ENCODE measurements at places on chromosomes 2 and 18.

DNA sequence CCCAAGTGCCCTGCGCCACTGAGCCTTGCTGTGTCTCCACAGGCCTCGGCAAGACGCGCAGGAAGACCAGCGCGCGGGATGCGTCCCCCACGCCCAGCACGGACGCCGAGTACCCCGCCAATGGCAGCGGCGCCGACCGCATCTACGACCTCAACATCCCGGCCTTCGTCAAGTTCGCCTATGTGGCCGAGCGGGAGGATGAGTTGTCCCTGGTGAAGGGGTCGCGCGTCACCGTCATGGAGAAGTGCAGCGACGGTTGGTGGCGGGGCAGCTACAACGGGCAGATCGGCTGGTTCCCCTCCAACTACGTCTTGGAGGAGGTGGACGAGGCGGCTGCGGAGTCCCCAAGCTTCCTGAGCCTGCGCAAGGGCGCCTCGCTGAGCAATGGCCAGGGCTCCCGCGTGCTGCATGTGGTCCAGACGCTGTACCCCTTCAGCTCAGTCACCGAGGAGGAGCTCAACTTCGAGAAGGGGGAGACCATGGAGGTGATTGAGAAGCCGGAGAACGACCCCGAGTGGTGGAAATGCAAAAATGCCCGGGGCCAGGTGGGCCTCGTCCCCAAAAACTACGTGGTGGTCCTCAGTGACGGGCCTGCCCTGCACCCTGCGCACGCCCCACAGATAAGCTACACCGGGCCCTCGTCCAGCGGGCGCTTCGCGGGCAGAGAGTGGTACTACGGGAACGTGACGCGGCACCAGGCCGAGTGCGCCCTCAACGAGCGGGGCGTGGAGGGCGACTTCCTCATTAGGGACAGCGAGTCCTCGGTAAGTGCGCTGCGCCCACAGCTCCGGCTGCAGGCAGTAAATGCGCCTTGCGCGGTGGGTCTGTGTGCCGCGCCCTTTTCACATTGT, 136.8 kb downstream of the NCK2 start:
- no peak for DNase-seq

- DNase-seq: no peak
Measured at GRCh38 chr2:174484573-174484972, 2.3 kb downstream of the GPR155 start.

- no peak for DNase-seq
Measured at GRCh38 chr2:237199577-237199976, 113.9 kb downstream of the COPS8 start.

GRCh38 chr2:61179701-61180639, 18.0 kb downstream of the C2orf74 start:
- DNase-seq: no peak

GRCh38 chr2:154992826-154993225, 294.3 kb downstream of the KCNJ3 start:
- no peak for DNase-seq

DNA sequence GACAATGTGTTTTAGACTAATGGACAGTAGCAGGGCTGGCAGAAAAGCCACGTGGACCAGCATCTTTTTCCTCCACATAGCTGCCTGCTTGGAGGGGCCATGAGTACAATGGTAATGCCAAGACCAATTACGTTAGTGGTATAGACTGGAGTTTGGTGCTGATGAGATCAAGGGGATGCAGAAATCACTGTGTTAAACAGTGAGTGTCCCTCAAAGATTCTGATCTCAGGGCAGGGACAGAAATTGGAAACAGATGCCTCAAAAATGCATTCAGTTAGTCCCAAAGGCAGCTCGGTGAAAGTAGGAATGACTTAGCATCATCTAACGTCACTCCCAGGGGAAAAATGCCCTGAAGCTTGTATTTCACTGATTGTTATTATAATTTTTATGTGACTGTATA, 72.4 kb downstream of the SLC16A14 start:
- DNase-seq: no peak

GRCh38 chr2:73965053-73965452, 19.7 kb upstream of the TET3 start:
- no peak for DNase-seq

- DNase-seq: no peak
Measured at GRCh38 chr2:46578961-46579360, 99.6 kb downstream of the TMEM247 start.

DNA sequence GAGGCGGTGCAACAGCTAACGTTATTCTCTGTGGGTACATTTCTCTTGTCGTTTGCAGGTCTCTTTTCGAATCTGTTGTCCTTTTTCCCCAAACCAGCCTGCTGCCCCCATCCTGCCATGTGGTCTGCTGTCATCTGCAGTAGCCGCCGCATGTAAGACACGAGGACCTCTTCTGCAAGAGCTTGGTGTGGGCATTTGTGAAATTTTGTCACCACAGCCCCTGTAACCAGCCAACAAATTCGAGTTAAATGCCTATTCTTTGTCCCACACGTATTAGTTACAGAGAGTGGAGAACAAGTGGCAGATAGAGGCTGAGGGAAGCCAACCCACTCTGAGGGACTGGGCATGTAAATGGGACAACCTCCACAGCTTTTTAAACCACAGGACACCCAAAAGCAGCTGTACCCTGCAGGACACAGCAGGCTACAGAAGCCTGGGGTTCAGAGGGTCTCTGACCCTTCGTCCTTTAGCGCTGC, 35.0 kb downstream of the ITGA6 start:
- DNase-seq: no peak

- DNase-seq: no peak
Measured at GRCh38 chr2:10934308-10934978, 22.7 kb downstream of the KCNF1 start.

- DNase-seq: no peak
Measured at GRCh38 chr2:201900362-201900761, 94.0 kb downstream of the CDK15 start.

DNA sequence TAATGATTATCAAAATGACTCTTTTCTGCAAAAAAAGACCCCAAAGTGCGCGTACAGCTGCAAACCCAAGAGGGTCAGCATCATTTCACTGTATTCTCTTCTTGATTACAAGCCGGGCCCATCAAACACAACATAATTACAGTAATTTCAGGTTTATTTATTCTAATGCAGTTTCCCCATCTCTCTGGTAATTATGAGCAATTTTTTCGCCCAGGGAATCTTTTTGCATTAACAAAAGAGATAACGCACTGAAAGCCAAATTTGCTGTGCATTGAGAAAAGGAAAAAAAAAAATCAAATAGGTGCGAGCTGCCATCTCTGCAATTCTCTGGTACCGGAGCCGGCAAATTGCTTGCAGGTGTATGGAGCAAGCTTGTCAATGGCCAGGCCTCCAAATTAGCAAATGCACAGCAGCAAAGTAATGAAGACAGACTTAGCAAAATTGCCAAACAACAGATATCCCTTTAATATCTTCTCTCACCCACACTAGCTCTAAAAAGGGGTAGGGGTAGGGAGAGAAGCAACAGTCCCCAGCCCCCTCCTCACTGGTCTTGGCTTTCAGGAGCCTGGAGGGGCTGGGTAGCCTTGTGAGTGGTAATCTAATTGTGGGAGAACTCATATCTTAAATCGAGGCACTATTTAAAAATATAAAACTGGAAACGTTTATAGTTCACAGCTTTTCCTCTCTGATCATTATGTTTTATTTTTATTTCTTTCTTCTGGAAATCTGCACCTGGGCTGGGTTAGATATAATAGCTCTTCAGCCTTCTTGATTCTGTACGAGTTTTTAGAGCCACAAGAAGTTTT, 6.7 kb downstream of the DLX1 start:
- DNase-seq: no peak

DNA sequence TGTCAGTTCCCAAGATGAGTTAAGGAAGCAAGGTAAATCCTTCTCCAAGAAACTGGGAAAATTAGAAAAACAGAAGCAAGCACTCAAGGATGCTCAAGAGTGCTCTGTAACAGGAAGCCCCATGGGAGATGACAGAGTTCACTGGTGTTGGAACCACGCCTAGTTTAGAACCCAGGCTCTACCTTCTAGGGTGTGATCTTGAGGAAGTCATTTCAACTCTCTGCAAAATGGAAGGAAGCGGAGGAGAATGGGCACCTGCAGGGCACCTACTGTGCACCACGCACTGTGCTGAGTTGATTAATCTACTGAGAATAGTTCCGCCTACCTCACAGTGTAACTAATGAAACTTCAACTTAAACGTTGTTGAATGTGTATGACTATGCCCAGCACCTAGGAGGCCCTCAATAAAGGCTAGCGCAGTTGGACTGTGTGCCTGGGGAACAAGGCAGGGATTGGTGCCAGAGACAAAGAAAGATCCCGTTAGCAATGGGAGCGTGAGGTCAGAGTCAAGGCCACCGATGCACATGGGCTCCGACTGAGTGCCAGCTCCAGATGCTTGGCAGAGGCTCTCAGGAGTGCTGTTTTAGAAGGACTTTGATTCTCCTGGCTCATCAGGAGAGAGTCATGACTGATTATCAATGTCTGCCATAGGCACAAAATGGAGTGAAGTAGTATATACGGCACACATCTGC, 93.7 kb downstream of the MAPK4 start:
- no peak for DNase-seq

DNA sequence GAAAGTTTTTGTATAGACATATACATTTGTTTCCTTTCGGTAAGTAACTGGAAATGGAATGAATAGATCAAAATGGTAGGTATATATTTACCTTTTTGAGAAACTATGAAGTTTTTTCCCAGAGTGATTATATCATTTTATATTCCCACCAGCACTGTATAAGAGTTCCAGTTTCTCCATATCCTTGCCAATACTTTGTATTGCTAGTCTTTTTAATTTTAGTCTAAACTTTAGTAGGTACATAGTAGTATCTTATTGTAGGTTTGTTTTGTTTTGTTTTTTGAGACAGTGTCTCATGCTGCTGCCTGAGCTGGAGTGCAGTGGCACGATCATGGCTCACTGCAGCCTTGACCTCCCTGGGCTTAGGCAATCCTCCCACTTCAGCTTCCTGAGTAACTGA, 56.6 kb downstream of the AGPS start:
- no peak for DNase-seq

GRCh38 chr2:96933305-96934181, 52.8 kb downstream of the FAM178B start:
- no peak for DNase-seq

- DNase-seq: peak; percentile 11
Measured at GRCh38 chr18:67217551-67218166, 298.9 kb downstream of the DSEL start.

DNA sequence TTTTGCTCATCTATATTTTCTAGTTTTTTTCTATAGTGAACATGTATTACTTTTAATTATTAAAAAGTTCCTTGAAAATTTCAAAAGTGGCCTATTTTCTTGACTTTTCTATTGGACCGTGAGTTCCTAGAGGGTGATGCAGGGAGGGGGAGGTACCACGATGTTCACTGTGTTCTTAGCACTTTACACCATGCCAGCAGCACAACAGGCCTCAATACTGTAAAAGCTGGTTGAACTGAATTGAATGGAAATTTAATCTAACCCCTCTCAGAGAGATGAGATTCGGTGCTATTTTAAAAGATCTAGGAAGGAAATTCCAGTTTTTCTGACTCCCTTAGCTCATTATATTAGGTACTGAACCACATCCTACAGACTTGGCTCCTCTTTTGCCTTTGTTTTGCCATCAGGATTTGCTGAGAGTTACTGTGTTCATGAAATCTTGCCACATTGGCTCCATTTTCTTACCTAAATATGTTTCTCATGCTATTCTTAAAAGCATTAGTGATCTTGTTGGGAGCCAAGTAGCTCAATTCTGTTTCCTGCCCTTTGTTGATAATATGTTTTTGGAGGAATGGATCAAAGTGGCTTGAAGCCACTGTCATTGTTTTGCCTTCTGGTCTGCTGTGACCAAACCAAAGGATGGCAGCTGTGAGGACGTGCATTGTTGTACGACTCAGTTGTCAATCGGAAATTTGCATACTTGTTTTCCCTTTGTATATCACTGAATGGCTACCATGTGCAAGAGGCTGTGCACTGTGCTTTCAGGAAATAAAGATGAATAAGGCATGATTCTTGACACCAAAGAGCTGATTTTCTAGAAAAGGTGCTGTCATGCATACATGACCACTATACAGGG, 25.3 kb downstream of the MYO1B start:
- no peak for DNase-seq

GRCh38 chr2:239402666-239403065, 1.8 kb upstream of the HDAC4 start:
- no peak for DNase-seq

DNA sequence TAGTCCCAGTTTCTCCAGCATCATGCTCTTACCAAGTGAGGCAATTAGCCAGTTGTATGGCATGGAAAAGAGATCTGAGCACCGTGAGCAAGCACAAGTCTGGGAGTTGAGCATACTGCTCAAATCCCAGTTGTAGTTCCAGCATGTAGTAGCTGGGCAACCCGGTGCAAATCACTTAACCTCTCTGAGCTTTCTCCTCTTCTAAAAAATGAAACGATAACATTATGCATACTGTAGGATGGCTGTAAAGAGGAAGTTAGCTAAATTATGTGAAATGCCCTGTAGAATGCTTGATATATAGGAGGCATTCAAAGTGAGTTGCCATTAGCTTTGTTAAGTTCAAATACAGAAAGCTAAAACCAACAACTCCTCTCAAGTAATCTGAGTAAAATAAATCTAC, 164.0 kb upstream of the ZEB2 start:
- DNase-seq: no peak

DNA sequence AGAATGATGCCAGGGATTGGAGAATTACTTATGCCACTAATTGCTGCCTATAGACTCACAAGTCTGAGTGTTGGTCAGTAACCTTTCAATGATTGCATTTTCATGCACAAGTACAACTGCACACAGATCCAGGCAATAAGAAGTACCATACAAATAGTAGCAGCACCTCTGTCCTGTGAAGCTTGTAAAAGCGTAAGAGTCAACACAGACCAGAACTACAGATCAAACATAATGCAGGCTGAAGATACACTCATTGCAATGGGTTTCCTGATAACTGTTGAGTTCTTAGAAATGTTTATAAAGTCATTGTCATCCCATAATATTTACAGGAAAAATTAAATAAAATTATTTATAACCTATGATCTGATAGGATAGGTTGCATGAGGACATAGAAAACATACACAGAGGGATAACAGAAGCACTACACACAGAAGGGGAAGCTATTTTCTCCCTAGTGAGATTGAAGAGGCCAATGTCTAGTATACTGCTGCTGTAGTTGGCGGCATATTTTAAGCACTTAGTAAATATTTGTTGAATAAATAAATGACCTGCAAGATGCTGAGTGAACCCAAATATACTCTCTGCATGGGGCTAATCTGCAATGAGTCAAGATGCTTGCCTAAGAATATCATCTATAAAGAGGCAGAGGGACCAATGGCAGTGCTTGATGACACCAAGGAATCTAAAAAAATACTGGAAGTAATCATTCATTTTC, 5.7 kb upstream of the PIK3C3 start:
- no peak for DNase-seq
